ENCODE measurements at places on chromosomes 1 and 21.

DNA sequence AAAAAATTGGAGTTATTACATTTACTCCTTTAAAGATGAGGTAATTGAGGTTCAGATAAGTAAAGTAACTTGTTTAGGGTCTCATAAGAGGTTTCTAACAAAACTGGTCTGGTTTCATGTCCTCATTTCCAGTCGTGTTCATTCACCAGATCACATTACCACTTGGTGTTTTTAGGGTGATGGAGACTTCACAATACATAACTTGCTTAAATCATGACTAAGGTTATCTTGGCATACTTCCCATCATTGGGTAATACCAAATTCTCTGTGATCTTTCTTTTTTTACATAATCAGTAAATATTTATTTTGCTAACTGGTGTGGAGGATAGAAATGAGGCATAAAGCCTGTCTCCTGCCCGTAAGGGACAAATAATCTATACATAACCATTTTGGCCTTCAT is 31.6 kb upstream of the RPTN start:
- no peak for DNase-seq

GRCh38 chr21:16534408-16535101 is 804.8 kb downstream of the USP25 start:
- DNase-seq, result no peak

DNA sequence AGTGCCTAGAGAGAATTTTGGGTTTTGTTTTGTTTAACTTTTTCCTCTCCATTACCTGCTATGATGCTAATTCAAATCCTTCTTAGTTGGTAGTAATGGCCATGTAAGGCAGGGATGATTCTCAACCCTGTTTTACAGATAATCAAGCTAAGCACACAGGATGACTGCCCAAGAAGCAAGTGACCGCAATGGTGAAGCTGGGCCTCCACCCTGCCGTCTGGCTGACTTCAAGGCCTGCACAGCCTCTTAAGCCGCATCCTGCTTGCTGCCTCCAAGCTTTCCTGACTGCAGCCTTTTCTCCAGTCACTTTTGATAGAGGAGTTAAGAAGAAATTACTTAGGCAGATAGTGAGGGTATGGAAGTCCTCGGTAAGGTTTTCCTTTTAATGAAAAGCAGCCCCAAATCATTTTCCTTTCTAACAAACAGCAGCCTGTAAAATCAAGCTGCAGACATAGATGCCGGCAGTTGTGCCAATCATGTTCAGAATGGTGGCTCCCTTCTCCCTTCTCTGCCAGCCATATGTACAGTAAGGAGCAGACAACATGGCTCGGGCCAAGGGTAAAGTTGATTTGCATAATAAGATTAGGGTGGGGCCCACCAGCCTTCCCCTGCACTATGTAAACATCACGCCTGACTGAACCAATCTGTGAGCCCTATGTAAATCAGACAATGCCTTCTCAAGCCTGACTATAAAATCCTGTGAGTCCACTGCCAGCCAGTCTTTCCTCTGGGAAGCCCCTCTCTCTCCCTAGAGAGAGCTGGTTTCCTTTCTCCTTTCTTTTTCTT is 8.8 kb upstream of the CTBS start:
- no peak for DNase-seq

DNA sequence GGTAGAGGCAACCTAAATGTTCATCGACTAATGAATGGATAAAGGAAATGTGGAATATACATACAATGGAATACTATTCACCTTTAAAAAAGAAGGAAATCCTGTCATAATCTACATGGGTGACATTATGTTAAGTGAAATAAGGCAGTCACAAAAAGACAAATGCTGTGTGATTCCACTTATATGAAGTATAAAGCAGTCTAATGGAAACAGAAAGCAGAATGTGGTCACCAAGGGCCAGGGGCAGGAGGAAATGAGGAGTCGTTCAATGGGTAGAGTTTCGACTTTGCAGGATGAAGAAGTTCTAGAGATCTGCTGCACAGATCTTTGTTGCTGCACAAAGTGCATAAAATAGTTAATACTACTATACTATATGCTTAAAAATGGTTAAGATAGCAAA is 7.8 kb downstream of the DIPK1A start:
- DNase-seq, result no peak

- DNase-seq, result no peak
Measured at GRCh38 chr1:201072922-201073321, 39.3 kb downstream of the CACNA1S start.

DNA sequence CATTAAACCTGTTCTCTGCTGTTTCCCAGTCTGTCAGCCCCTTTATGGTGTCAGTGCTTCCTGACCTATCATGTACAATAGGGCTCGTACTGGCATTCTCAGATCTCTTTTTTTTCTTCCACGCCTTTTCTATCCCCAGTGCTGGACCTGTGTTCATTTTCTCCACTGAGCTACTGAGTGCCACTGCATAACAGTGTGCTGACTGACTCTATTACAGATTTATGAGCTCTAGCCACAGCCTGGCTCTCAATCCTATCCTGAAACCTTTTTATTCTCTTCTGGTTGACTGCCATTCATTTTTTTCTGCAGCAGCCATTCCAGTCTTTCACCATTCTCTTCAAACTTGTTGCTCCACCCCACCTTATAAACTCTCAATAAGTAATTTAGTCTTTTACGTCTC is 59.6 kb upstream of the MACF1 start:
- no peak for DNase-seq

DNA sequence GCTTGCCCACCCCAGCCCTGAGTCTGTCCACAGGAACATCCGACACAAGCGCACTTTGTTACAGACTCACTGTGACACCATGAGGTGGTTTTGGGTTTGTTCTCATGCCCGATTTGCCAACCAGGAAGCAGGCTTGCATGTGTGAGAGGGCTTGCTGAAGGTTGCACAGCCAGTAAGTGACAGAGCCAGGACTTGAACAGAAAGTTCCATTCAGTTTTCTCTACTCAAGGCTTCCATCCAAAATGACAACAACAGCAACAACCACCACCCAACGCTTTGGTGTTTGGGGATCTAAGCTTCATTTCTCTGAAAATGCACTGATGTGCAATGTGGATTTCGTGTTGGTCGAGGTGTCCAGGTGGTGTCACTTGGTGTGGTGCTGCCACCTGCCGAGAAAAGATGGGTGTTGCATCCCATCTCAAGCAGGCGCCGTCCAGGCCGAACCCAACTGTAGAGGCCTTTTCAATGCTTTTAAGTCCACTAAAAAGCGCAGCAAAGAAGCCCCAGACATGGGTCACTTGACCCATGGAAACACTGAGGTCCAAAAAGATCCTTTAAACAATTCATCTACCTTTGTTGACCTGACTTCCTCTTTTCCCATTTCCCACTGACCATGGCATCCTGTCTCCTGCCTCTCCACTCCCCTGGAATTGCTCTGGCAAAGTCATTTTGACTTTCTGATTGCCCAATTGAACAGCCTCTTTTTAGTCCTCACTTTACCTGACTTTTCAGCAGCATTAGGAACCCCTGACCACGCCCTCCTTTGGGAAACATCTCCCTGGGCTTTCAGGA is 12.2 kb downstream of the CITED4 start:
- DNase-seq, result peak; percentile 67

DNA sequence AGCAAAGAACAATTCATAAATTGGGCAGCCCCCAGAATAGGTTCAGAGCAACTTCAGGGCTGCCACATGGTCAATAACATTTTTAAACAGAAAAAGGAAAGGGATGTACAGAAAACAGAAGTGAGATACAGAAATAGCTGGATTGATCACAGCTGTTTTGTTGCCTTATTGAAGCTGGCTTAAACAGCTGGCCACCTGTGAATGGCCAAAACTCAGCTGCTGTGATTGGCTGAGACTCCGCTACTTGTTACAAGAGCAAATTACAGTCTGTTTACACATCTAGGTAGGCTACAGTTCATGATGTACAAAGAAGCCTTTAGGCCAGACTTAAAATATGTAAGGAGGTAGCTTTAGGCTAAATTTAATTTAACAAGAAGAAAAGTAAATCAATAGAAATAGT is 11.6 kb upstream of the IFNAR1 start:
- DNase-seq, result no peak

- no peak for DNase-seq
Measured at GRCh38 chr1:78831731-78832360, 174.7 kb downstream of the ADGRL4 start.

GRCh38 chr1:46697053-46697452 is 21.9 kb downstream of the EFCAB14 start:
- DNase-seq, result no peak

GRCh38 chr1:111285879-111286278 is 4.8 kb upstream of the CHIA start:
- DNase-seq, result no peak

- DNase-seq, result no peak
Measured at GRCh38 chr1:245952383-245953026, 554.6 kb downstream of the SMYD3 start.

GRCh38 chr1:190226006-190226405 is 251.7 kb downstream of the BRINP3 start:
- no peak for DNase-seq

GRCh38 chr1:223732993-223733798 is 20.9 kb downstream of the CAPN2 start:
- DNase-seq, result no peak

DNA sequence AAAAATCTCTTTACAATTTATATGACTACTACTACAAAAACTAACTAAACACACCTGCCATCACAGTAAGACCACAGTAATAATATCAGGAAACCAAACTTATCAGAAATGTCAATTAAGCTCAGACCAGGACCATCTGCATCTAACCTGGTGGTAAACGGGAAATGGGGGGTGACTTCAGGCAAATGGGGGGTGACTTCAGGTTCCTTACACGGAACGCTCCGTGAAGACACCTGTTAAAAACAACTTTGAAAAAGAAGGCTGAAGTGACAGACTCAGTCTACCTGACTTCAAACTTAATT is 15.8 kb downstream of the PRDM15 start:
- DNase-seq, result no peak

DNA sequence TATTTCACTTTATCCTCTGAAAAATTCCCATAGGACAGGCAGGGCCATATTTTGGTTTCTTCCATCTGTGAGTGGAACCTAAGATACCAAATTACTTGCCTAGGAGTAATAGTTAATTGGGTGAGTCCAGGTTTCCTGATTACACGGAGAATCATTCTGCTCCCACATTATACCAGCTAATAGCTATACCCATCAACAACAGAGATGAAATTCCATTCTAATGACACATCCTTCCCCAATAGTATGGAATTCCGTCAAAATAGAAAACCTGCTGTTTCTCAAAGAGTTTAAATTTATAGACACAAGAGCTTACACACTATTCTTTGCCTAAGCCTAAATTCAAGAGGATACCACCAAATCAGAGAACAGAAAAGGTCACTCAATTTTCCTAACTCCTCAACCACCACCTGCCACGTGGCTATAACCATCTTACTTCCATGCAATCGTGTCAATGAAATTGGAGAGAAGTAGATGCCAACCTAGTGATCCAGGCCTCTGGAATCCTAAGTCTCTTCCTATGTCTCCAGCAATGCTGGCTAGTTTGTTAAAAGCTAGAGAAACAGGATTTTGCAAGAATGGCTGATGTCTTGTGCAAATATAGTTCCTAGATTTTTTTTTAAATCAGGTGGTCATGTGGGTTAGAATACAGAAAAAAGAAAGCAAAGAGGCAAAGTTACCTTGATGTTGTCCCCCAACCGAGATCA is 6.2 kb downstream of the PPT1 start:
- no peak for DNase-seq

- no peak for DNase-seq
Measured at GRCh38 chr21:22235866-22236590, 1237.8 kb downstream of the NCAM2 start.

GRCh38 chr1:221076391-221076811 is 197.2 kb downstream of the HLX start:
- no peak for DNase-seq

GRCh38 chr1:106793651-106794050 is 262.8 kb upstream of the PRMT6 start:
- DNase-seq, result no peak

GRCh38 chr21:34887725-34888568 is 161.2 kb downstream of the RUNX1 start:
- peak; percentile 73 for DNase-seq

GRCh38 chr1:212825798-212826452 is 21.5 kb downstream of the SPATA45 start:
- no peak for DNase-seq

- DNase-seq, result no peak
Measured at GRCh38 chr1:29281571-29281970, 45.2 kb downstream of the PTPRU start.
